ENCODE measurements at places on chromosomes 4 and X.
A peak's percentile ranks its signal among the peaks of the same experiment; 100 is the strongest.

GRCh38 chr4:78396613-78397291, 154.8 kb upstream of the ANXA3 start:
- no peak for DNase-seq

DNA sequence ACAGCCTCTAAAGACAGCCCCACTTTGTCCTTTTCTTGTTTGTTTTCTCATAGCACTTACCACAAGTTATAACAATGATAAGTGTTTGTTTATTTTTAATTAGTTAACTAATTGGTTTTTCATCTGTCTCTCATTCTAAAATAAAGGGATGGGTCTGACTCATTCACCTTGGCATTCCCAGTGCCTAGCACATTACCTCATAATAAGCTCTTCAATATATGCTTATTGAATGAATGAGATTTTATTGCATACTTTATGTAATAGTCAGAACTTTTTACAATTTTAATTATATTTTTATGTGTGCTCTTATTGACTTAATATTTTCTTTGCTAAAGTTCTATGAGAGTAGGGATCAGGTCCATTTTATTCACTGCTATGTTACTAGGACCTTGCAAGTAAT, 22.8 kb upstream of the PRKG2 start:
- no peak for DNase-seq

DNA sequence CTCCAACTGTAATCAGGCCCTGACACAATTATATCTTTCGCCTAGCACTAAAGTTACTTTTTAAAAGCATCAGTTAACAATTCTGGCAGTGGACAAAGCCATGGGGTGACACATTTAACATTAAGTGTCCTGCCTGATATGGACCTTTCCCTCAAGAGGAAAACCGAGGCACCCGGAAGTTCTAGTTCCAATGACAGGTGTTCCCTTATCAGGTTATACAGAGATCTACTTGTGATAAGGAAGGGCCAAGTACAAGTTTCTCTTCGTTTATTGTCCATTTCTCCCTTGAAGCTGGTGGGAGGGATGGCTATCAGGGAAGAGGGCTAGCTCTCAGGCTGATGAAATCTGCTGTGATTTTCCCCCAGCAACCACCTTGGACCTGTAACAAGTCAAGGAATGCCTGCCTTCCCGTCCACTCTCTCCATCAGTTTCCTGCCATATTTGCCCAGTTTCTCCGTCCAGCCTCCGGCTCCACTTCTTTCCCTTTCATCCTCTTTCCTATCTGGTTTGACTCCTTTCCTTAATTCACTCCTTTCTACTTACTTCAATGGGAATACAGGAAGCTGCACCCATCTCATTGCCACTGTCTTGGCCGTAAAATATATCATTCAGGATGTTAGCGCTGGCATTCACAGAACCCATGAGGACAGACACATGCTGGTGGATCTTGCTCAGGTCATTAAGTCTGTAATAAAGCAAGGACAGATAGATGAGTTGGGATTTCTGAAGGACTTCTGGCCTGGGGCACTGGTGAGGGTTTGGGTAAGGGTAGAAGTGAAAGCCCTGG, 95.0 kb downstream of the DGKK start:
- no peak for DNase-seq

DNA sequence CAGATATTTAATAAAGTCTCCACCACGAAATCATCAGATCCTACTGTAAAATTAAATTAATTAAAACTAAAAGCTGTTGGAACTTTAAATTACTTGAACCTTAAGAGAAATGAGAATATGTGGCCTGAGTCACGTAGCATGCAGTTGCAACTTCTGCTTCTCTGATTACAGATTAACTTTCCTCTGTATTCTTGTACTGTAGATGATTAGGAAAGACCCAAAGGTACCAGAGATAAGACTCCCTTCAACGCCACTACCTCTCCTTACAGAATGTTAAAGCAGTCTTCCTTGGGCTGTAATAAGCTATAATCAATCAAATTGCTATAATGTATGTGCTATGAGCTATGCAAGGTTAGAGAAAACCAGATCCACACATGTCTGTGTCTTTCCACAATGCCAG, 47.9 kb downstream of the FAM13A start:
- no peak for DNase-seq

GRCh38 chrX:41275661-41276609, 58.0 kb upstream of the DDX3X start:
- peak; percentile 16 for DNase-seq

DNA sequence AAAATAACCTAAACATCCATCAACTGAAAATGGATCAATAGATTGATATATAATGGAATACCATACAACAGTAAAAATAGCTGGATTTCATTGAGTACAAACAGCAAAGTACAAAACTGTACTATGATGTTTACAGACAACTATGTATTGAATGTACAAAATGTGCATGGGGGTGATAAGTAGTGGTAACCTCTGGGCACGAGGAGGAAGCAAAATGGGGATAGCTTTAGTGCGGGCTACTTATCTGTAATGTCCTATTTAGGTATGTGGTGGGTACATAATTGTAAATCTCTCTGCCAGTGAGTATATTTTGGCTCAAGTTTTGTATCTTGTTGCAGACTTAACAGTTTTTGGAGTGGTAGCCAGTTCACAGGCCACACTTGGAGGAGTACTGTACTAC, 123.6 kb downstream of the STAG2 start:
- DNase-seq = no peak

DNA sequence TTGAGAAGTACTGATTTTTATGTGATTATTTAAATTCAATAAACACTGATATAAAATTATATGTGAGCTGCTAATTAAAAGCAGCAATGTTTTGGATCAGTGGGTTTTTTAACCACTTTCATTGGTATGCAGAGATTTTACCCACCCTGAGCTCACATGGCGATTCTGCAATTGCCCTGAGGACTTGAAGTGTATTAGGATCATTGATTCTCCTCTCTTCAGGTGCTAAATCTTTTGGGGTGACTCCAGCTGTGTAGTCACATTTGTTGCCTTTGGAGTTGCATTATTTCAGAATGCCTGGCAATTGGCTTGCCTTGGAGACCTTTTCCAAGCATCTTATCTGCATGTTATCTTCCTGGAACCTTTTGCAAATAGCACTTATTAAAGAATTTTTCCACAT, 51.3 kb downstream of the UGT8 start:
- no peak for DNase-seq

DNA sequence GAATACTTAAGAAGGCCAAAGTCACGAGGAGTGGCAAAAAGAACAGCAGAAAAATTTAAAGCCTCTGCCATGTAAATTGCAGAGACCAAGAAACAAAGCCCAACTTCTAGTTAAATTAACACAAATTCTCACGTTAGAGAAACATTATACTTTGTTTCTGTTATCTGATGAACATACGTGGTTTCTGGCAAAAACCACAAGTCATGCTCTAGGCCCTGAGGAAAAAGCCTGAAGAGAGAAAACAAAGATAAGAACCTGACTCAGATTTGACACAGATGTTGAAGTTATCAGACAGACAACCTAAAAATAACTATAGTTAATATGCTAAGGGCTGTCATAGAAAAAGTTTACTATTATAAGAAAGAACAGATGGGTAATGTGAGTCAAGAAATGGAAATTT, 149.1 kb upstream of the PCDH10 start:
- peak; percentile 85 for DNase-seq

DNA sequence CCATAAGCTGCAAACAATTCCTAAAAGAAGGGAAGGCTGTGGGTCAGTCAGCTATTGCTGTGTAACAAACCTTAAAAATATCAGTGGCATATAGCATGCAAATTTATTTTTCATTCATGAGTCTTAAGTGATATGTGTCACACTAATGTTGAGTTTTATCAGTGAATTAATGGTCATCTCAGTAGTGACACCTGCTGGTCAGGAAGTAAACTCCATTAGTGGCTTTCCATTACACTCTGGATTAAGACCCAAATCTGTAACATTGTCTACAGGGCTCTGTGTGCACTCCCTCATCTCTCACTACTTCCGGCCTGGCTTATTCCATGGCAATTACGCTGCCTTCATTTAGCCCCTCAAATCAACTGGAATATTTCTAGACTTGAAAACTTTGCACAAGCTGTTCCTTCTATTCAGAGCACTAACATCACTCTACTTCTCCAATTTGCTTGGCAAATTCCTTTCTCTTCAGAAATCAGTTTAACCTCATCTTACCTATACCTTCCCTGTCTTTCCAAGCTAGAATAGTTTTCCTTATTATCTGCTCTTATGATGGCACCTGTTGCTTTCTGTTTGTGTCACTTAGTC, 217.3 kb upstream of the TAPT1 start:
- peak; percentile 53 for DNase-seq

- DNase-seq = no peak
These were observed 2005.1 kb upstream of the AGA start for GRCh38 chr4:179447308-179447707.

DNA sequence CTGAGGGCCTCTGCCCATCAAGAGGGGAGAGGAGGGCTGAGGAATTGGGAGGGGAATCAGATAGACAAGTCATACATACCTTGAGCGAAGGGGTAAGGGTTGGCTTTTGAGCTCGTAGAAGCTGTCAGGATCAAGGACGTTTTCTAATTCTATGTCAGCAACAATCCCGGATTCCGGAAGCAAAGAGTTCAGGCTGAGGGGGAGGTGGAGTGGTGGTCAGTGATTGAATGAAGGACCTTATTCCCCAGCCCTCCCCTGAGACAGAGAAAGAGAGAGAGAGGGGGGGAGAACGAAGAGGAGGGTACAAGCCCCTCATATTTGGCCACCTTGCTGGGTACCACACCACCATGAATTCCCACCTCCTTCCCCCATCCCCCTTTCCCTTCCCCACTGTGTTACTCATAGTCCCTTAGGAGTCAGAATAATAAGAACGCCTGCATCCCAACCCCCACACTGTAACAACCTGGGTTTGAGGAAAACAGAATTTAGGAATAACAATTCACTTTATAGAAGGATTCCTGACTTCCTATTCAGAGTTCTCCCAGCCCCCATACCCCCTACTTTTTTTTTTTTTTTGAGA, 2.7 kb downstream of the TFE3 start:
- DNase-seq = no peak

DNA sequence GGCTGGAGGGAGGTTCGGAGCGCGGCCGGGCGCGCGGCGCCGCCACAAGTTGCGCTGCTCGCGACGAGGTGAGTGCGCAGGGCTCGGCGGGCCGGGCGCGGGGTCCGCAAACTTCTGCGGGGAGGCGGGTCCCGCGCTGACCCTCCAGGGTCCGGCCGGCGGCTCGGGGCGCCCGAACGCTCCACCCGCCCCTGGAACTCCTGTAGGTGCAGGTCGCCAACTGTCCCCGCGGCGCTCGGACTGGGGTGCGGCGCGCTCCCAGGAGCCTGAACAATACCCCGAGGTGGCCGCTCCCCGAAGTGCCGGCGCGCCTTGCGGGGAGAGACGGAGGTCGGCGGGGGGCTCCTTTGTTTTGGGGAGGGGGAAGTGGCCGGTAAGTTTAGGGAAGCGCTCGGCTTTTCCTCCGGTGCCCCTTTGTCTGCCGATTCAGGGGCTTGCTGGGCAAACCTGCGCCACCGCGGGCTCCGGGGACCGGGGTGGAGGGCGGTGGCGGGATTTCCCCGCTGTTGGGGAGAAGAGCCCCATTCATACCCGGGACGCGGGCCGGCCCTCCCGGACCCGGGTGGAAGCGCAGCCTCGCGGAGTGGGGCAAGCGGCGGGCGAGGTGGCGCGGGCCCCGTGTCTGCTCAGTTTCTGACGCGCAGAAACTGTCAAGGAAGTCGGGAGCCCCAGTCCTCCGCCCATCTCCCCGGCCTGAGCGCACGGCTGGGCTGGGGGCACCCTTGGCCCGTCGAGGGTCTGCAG, 694 bp downstream of the TBL1X start:
- peak; percentile 27 for DNase-seq

DNA sequence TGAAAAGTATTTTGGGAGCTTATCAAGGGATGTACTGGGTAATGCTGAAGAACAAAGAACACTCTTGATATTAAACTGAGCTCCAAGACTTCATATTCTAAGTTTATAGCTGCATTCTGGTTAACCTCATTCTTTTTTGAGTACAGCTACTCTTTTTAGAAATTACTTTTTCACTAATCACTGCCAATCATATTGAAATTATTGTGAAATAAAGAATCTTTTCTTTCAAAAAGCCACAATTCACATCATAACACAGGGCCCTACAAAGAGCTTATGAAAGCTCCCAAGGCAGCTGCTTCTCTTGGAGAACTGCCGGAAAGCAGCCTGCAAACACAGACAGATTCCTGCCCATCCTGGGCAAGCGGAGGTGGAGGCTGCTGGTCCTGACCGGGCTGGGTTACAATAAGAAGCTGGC, 121.4 kb downstream of the RNF150 start:
- DNase-seq = no peak

DNA sequence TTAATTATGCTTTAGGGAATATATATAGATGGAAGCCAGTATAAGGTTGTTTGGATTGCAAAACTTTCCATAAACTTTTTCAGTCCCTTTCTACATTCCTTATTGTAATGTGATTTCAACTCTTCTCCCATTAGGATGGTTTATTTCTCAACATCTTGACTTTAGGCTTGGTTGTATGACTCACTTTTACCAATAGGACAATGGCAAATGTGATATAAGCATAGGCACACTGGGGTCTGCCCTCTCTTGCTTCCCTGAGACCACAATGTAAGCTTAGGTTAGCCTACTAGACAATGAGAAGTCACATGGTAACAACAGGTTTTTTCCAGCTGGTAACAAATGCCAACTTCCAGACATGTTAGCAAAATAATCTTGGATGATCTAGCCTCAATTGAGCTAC, 163.3 kb upstream of the RBPJ start:
- DNase-seq = no peak

DNA sequence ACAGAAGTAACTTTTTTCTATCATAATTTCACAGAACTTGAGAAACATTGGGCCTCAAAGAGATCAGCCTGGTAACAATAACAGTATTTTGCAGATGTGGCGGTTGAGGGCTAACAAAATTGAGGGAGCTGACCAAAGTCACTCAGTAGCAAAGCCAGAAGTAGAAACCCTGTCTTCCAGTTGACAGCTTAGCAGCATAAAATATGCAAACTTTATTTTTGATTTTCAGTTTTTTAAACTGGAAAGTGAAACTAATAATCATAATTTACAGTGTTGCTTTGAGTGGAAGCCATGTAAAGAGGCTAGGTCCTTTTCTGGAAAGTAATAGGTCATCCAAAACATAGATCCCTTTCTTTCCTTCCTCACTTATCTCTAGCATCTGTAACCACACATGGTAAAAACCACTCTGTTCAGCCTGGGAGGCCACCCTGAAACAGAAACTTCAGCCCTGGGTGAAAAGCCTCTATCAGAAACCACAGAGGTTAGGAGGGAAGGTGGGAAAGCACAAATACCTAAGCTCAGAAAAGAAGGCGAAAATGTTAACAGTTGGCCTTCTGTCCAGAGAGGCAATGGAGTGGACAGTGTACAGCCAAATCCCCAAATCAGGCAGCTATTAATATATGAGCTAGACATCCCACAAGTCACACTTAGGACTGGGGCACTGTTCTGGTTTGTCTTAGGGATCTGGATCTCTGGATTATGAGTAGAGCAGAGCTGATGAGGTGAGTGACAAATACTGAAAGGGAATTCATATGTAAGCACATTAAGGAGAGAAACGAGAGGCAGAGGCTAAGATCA, 61.1 kb upstream of the ARSJ start:
- DNase-seq = peak; percentile 74

GRCh38 chr4:38980903-38981676, 51.1 kb downstream of the TMEM156 start:
- DNase-seq = peak; percentile 51

All from MM.1S (cell line).